ENCODE measurements at places on chromosomes 11 and 22.
A peak's percentile ranks its signal among the peaks of the same experiment; 100 is the strongest.

- peak; percentile 36 for DNase-seq
Measured at GRCh38 chr11:776561-777287, 563 bp downstream of the GATD1 start.

GRCh38 chr22:49960159-49961004, at the start of gene PIM3:
Gene PIM3 (plus strand): TSS chr22:49960772. CDS start chr22:49960948, 176 bp downstream.
- DNase-seq: peak; percentile 95

- DNase-seq: no peak
Measured at GRCh38 chr11:30345644-30346043, 22.7 kb downstream of the ARL14EP start.

DNA sequence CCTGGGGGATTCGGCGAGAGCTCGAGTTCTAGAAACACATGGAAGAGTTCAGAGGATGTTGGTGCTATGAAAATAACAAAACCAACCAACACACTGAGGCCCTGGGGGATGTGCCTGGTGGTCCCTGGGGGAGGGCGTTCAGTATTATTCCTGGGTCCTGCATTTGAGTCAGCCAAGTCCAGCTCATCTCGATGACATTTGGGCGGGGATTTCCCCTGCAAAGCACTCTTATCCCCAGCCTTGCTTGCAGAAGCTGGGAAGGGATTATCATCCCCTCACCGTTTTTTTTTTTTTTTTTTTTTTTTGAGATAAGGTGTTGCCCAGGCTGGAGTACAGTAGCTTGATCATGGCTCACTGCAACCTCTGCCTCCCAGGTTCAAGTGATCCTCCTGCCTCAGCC, 2.1 kb upstream of the SMIM38 start:
- no peak for DNase-seq

DNA sequence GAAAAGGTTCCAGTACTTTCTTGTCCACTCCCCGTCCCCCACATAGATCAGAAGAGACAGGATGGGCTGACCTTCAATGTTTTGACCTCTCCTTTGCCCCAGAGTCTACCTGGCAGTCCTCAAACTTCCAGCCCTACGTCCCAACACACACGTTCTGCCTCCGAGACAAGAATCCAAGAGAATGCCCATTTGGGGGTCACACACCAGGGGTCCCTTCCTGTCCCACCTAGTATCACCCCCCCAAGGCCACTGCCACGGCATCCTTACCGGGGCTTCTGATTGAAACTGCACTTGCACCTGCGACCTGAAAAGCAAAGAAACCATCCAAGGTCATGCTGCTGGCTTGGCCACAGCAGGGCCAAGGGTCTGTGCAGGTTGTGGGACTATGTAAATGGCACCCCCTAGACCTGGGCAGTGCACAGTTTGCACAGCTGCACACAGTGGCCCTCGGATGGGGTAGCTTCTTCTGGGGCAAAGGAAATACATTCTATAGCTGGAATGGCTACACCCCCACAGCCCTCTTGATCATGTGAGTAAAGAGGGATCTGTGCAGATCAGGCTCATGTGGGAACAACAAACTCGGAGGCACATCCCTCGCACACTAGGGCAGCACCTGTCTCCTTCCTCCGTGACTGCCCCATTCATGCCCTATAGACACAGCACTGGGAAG, 16.5 kb upstream of the FXYD2 start:
- DNase-seq: no peak

- DNase-seq: no peak
Measured at GRCh38 chr22:46360891-46361290, 25.4 kb downstream of the TRMU start.

GRCh38 chr22:40423310-40423688, 52.9 kb downstream of the SGSM3 start:
- no peak for DNase-seq

DNA sequence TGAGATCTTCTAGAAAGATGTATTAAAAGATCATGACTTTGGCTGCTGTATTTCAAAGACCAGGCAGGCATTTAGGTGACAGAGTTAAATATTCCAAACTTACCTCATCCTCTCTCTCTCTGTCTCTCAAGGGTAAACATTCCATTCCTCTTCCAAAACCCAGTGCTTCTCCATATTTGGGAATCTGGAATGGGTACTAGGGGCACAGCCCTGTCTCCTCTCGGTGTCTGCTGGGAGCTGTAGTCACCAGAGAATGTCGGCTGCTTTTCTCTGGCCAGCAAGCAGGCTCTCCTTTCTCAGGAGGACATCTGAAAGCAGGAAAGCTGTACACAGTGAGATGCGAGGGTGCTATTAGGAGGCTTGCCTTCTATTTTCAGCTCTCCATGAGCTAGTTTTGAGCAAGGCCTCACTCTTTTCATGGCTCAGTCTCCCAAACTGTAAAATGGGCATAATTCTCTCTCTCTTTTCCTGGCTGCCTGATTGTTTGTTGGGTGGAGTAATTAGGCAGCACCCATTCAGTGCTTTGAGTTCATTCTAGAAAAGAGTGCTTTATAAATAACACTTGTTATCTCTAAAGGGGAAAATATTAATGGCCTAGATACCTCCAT, 9.3 kb upstream of the PEX26 start:
- no peak for DNase-seq

- no peak for DNase-seq
Measured at GRCh38 chr11:1400317-1401170, 10.8 kb downstream of the BRSK2 start.

GRCh38 chr11:73734993-73735392, 25.9 kb downstream of the RAB6A start:
- DNase-seq: peak; percentile 44

- DNase-seq: no peak
Measured at GRCh38 chr22:27011133-27011532, 353.7 kb downstream of the MIAT start.

- peak; percentile 81 for DNase-seq
Measured at GRCh38 chr11:69088676-69089146, 40.0 kb downstream of the TPCN2 start.

- peak; percentile 72 for DNase-seq
Measured at GRCh38 chr11:47216121-47216798, 1.5 kb downstream of the DDB2 start.

GRCh38 chr11:122727101-122727929, 71.8 kb downstream of the UBASH3B start:
- peak; percentile 69 for DNase-seq

DNA sequence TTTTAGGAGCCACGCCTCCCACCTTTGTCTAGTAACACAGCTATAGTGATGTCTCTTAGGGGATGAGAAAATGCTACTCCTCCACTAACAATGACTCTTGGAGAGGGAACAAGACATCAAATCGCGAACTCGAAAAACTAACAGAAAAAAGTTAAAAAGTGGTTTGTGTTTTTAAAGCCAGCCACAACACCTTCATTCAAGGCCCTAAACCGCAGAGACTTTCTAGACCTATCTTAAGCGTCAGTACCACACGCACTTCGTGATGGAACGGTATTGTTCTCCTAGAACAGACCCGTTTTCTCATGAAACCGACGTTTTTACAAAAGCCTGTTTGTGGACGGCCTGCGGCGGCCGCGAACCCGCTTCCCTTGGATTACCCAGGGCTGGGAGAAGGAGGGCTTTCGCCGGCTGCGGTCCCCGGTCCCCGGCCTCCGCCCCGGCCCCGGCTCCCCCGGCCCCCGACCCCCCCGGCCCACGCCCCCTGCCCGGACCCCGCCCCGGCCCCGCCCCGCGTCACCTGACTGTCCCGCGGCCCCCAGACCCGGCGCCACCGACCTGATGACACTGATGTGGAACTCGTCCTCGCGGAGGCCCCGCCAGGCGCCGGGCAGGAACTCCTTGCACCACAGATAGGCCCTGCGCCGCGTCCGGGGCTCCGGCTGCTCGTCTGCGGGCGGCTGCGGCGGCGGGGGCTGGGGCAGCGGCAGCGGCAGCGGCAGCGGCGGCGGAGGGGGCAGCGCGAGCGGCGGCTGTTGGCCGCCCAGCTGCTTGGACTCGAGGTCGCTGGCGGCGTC, 718 bp downstream of the CHKA start:
- peak; percentile 49 for DNase-seq

- no peak for DNase-seq
Measured at GRCh38 chr11:62892077-62892922, 11.6 kb downstream of the SLC3A2 start.

- no peak for DNase-seq
Measured at GRCh38 chr22:43554694-43555365, 143.0 kb downstream of the MPPED1 start.
